Tibial artery (tissue), 4 donors: ENCODE measurements at places on chromosomes 6 and 20.

DNA sequence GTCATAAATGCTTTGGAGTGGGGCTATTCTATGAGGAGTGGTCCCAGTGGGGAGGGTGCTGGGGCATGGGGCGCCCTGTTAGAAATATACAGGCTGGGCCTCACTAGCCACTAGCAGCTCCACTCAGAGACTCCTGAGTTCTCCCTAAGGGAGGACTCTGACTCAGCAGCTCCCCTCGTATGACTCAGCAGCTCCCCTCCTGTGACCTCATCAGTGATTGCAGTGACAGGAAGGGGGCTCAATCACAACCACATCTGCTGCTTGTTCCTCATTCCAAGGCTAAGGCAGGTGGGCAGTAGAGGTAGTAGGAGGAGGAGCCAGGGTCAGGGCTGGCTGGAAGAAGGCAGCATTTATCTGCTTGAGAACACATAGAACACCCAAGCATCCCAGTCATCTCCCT is 73.7 kb downstream of the PRND start:
- peak; percentile 65 for DNase-seq

DNA sequence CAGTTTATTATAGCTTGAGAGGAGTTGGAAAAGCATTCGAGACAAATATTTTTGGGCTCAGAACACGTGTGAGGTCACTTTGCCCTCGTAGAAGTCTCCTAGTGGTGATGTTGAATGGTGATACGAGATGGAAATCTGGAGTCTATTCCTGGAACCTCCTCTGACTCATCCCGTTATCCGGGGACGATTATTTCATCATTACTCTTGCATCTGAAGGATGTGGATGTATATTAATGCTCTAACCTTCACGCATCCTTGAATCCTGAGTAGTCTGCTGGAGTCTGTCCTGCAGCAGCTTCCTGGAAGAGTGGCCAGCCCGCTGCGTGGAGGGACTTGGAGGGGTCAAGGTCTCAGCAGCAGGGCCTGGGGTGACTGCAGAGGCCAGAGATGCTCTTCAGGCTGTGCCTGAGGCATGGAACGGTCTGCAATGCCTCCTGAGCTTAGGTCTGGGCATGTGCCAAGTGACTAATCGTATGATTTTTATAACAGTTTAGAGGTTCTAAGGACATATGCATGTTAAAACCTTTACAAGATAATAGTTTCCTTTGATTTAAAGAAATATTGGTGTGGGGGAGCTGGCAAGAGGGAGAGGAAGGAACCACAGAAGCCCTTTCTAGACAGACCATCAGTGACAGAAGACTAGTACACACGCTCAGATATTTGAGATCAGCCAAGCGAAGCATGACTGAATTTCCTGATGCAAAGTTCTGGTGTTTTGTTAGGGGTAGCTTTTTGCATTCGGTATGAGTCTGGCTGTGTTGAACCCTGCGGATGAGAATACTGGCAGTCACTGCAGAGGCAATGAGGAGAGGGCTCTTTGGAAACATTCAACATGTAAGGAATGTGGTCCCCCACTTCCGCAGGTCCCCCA is 400.2 kb downstream of the QKI start:
- DNase-seq = peak; percentile 28

DNA sequence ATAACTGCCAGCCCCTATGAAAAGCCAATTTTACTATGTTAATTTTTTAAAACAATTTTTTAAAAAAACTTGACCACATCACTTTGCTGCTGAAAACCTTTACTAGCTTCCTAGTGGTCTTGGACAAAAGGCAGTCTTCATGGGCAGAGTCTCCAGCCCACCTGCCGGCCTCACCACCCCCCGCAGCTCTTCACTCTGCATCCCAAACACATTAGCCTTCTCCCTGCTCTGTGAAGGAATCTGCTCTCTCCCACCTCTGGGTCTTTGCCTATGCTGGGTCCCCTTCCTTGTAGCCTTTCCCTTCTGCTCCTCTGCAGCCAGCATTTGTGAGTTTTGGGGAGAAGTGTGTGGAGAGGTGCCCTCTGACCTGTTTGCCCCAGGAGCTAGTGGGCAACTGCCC is 170.7 kb upstream of the MLN start:
- DNase-seq = no peak

- DNase-seq = no peak
These were observed 10.9 kb downstream of the CASP8AP2 start for GRCh38 chr6:89840538-89840937.

DNA sequence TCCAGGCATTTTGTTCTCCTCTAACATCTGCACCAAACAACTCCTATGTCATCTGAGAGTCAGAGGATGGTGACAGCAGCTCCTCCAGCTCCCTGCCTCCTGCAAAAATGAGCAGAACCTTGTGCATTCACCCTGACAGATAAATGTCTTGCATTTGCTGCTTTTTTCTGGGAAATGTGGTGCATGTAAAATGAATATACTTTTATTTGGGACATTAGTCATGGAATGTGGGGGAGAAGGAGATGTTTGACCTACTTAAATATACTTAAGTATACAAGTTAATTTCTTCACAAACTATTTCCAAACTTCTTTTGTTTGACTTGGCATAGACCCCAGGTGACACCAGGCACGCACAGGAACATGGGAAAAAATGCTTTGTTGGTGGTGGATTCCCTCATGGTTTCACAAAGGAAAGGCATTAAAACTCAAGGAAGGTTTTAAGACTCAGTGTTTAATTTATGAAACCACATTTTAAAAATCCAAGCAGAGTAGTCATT is 181.8 kb upstream of the MCHR2 start:
- no peak for DNase-seq

- DNase-seq = no peak
These were observed 208.7 kb upstream of the PRND start for GRCh38 chr20:4512891-4513550.

GRCh38 chr6:22231616-22232015 is 65.2 kb downstream of the PRL start:
- DNase-seq = no peak

- DNase-seq = no peak
These were observed 1.2 kb downstream of the TAB2 start for GRCh38 chr6:149318581-149319286.

GRCh38 chr6:28542440-28543296 is 17.0 kb downstream of the GPX5 start:
- DNase-seq = no peak

- no peak for DNase-seq
These were observed 707.6 kb upstream of the MARCKS start for GRCh38 chr6:113149511-113149910.

- no peak for DNase-seq
These were observed 18.4 kb downstream of the LAMA4 start for GRCh38 chr6:112235956-112236355.

DNA sequence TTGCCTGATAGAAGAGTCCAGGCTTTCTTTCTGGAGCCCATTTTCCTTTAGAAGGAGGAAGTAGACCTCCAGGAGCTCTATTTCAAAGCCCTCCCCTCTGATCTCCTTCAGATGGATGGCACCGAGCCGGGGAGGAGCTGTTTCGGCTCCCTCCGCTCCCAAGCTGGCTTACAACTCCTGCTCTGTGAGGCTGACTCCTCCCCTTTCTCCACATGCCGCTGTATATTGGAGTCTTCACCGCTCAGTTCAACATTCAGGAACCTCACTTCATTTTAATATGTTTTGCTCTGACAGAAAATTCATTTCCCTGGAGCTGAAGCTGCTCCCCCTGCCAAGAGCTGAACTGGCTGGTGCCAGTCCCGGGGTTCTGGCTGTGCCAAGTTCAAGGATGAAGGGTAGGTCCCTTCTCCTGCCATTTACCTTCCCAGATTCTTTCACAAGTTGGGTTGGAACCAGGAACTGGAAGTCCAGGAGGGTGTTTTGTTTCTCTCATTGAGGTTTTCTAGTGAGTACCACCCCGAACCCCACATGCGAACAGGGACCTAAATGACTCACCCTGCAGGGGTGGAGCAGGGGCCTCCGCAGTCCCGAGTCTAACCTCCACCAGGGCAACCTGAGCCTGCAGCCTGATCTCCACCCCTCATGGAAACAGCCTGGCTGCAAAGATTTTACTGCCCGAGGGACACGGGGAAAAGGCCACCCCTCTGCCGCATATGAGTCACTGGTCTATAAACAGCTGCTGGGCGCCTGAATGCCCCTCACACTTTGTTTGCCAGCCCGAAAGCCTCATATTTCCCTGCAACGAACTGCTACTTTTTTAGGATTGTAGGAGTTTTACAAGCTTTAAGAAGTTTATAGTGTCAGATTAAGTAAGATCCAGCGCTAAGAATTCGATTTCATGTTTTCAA is 68.6 kb upstream of the FOXA2 start:
- DNase-seq = no peak

DNA sequence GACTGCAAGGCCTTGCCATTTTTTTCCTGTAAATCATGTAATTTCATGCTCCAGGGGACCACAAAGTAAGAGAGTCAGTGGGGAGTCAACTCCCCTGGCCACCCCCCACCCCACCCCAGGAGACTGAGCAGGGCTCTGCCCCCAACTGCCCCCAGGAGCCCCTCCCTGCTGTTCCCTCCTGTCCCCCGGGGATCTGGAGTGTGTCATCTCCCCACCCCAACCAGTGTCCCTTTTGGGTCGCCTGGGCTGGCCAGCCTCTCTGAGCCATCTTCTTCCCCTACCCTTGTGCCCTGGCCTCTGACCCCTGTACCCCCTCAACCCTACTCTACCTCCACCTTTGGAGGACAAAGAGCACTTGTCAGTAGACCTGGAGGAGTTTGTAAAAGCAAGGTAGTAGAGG is 29.4 kb downstream of the FOXP4 start:
- DNase-seq = no peak

DNA sequence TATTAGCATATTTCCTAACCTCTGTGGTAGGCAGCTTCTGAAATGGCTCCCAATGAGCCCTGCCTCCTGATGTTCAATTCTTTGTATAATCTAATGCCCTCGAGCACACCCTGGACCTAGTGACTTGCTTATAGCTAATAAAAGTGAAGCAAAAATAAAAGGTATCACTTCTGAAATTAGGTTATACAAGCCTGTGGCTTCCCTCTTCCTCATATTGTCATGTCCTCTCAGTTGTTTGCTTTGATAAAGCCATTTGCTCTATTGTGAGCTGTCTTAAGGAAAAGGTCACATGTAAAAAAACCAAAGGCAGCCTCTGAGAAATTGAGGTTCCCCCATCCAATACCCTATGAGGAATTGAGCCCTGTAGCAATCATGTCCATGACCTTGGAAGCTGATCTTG is 442.1 kb upstream of the ADGRB3 start:
- DNase-seq = no peak

- no peak for DNase-seq
These were observed 37.1 kb downstream of the PPP1R16B start for GRCh38 chr20:38842558-38842981.

DNA sequence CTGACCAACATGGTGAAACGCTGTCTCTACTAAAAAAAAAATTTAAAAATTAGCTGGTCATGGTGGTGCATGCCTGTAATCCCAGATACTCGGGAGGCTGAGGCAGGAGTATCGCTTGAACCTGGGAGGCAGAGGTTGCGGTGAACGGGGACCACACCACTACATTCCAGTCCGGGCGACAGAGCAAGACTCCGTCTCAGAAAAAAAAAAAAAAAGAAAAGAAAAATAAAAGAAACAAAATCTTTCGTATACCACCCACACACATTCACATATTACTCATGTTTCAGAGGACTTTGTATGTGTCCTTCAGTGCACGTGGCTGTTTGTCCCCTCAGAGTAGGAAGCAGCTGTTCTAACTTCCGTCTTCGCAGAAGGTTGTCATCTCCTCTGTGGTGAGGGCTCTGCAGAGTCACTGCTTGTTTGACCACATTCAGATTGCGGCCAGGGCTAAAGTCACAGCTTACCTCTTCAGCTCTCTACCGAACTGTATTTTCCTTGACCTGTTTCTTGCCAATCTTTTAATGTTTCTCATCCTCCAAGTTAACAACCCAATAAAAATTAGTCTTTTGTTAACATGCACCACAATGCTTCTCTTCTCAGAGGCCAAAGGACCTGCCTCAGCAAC is 36.6 kb upstream of the HIVEP1 start:
- DNase-seq = peak; percentile 36

DNA sequence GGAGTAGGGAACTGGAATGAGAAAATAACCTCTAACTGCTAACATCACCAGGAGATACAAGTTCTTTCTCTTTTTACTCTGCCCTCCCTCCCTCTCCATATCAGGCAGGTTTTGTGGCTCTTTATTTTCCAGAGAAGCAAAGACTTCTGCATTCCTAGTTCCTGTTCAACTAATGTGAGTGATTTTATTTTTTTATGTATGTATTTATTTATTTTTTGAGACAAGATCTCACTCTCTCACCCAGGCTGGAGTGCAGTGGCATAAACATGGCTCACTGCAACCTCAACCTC is 6.0 kb upstream of the IER3 start:
- no peak for DNase-seq

GRCh38 chr6:37725957-37726356 is 28.3 kb upstream of the MDGA1 start:
- DNase-seq = no peak

DNA sequence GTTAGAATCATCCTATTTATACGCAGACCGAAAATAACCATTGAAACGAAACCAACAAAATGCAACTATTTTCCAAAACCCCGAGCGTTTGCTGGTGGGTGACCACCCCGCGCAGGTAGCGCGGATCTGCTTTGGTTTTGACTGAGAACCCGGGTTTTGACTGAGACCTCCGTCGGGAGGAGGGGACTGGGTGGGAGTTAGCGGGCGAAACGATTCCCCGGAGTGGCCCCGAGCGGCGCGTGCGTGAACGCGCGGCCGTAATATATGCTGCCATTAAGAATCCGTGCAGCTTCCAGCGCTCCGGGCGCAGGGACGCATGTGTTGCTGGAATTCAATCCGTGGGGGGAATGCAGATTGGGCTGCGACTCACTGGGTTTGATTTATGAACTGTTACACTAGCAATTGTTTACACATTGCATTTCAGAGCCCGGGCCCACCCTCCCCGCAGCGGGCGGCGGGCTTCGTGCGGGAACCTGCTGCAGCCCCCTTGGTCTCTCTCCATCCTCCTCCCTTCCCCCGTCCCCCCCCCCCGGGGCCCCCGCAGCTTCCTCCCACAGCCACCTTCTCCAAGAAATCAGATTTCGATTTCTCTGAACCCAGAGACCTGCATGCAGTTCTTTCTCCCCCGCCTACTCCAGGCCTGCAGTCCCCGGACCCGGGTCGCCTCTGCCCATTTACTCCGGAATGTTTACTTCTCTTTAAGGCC is 9.9 kb downstream of the NRN1 start:
- DNase-seq = no peak

- DNase-seq = no peak
These were observed 8.1 kb downstream of the FOXA2 start for GRCh38 chr20:22576273-22576672.

- no peak for DNase-seq
These were observed 420.0 kb upstream of the EYS start for GRCh38 chr6:66127061-66127460.

- DNase-seq = no peak
These were observed 591 bp downstream of the VWA7 start for GRCh38 chr6:31776485-31776988.
